ENCODE measurements at places on chromosomes 2 and 18.

DNA sequence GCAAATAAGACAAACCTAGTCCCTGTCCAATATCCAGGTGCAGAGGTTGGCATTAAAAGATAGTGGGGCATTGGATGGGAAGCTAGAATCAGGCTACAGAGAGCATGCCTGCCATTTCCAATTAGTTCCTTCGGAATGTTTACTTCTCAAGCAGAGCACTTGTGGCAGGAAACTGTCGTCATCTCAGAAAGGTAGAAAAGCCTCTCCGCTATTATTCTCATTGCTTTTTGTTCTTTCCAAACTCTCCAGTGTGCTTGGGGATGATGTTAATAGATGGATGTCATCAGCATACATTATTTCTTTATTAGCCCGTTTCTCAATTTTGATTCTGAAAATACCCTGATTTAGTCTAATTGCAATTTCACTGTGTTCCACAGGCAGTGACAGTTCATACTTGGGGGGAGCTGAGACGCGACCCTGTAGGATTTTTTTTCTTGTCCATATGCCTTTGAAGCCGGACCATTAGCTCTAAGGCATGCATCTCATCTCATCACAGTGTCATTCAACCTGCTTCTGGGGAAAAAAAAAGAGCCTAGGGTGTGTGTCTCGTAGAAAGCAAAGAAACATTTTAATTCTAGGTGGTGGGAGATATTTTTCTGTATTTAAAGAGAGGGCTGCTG is 7.7 kb downstream of the ASB18 start:
- no peak for DNase-seq

GRCh38 chr2:234879671-234880455 is 72.0 kb upstream of the SH3BP4 start:
- DNase-seq = no peak

DNA sequence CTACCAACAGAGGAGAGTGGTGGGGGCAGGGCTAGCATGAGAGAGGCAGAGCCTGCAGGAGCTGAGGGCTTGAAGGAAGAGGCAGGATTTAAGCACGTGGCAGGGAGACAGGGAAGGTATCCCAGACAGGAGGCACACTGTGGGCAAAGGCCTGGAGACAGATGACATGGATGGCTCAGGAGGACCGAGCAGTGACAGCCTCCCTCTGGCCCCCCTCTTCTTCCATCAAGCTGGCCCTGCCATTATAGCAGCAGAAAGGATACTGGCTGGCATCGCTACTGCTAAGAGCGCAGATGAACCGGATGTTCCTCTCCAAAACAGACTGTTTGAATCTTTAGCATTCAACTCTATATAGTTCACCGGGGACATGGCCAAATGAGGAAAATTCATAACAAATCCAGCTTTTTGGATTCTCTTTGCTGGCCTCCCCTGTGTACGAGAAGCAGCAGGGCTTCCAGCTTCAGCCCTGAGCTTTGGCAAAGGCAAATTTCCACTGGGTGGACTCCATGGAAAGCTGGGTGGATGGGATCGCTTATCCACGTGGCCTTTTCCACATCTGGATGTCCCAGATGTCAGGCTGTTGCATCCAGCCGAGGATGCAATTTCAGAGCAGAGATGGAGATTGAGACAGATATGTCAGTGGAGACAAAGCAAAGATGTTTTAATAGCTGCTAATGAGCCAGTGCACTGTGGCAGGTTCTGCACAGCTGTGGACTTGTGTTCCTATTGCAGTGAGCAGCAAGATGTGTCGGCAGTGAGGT is 36.2 kb downstream of the CAPN13 start:
- no peak for DNase-seq

DNA sequence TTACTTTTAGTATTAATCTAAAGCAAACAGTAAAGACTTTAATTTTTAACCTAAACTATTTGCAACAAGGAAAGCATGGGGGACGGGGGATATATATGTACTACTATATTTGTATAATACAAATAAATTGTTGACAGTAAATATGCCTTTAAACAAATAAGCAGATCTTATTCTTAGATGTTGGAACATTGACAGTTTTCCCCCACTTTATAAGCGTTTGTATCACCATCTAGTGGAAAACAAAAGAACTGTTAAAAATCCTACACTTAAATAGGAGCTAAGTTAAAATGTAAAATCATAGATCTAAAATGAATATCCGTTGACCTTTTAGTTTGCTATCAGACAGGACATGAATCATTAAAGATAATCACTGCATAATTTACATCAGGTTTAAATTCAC is 50.0 kb downstream of the RBBP8 start:
- DNase-seq = no peak

GRCh38 chr2:8149985-8150539 is 531.8 kb upstream of the ID2 start:
- no peak for DNase-seq

DNA sequence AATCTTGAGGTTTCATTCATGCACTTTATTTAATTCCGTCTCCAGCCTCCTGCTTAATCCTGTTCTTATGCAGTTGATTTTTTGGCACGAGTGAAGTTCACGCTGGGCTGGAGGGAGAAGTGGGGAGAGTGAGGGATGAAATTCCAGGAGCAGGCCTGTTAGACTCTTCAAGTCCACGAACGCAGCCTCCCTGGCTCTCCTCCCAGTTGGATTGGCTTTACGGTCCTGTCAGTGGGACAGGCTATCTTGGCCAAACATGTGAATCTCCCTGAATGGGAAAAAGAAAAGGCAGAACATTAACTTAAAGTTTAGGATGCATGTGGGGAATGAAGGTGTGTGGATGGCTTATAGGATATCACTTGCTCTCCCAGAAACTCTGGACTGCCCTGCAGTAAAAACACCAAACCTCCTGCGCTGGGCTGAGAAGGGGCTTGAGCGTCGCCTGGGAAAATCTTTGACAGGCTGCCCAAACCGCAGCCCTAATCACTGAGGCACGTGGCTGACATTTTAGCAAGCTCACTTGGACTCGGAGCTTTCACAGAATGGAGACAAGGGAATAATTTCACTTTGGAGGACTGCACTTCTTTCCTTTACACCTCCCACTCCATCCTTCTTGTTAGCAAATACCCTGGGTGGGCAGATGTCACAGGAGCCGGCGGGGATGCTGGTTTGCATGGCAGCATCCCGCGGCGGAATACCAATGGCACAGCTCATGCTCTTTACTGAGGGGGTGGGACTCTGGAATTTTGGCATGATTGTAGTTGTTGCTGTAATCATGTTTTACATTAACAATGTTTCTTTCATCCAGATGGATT is 93.9 kb downstream of the ACKR3 start:
- no peak for DNase-seq

DNA sequence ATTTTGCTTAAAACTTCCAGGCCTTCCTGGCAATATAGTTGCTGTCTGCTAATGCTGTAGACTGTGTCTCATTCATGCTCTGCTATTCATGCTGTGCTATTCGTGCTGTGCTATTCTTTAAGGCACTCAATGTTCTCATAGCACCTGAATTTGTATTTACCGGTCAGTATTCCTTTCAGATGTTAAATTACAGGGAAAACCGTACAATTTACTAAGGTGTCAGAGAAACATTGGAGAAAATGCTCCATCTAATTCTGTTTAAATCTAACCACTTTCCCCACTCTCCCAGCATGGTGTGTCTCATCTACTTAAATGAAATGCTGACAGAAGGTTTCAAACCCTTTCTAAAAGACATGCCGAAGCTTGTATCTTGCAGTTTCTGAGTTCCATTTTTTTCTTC is 25.0 kb downstream of the FAM171B start:
- DNase-seq = no peak

- DNase-seq = no peak
Observed at GRCh38 chr18:79805211-79805887, 7.6 kb downstream of the KCNG2 start.

DNA sequence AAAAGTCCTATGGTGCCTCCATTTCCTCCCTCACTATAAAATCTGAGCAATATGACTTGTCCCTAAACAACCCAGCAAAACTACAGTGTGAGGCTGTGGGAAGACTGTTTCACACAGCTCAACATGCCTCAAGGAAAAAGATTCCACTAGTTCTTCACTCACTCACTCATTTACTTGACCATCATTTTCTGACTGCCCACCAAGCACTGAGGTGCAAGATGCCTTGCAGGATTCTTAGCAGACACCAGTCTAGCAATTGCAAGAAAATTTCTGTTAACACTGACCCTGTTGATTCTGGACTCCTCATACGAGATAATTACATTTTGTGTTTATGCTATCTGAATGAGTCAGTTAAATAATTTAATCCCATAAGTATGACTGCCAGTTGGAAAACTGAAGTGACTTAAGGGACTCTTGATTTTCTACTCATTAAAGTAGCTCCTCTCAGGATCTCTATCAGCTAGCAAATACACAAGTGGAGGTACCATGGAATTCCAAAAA is 51.9 kb upstream of the PCBP1 start:
- no peak for DNase-seq

DNA sequence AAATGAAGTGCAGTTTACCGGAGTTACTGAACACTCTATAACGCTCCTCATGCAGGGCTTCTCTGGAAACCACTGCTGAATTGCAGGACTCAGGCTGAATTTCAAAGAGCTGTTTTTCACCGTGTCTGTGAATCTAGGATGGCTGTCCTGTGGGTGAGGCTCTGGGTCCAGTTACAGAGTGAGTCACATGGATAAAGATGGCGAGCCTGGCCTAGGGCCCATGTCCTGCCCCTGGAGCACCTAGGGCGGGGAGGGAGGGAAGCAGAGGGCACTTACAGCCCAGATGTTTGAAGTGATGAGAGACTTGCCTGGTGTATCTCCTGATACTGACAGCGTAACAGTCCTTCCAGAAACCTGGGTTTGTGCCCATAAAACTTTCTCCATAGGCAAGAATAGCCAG is 583.0 kb downstream of the IRS1 start:
- DNase-seq = no peak

DNA sequence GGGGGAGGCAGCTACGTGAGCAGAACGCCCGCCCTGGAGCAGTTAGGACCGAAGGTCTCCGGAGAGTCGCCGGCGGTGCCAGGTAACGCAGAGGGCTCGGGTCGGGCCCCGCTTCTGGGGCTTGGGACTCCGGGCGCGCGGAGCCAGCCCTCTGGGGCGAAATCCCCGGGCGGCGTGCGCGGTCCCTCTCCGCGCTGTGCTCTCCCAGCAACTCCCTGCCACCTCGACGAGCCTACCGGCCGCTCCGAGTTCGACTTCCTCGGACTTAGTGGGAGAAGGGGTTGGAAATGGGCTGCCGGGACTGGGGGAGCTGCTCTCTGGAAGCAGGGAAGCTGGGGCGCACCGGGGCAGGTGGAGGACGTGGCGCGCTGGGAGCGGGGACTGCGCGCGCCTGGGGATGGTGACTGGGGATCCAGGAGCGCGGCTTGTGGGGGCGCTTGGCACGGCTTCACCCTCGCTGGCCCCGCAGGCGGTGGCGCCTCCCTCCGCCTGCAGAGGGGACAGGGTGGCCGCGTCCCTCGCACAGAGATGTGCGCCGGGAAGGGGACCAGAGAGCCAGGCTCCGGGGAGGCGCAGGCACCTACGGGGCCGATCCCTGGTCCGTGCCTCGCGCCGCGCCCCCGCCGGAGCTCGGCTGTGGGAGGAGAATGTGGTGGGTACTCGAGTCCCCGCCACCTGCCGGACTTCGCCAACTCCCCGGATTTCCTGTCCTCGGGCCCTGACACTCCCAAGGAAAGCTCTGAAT is 688 bp downstream of the CDH20 start:
- DNase-seq = no peak

DNA sequence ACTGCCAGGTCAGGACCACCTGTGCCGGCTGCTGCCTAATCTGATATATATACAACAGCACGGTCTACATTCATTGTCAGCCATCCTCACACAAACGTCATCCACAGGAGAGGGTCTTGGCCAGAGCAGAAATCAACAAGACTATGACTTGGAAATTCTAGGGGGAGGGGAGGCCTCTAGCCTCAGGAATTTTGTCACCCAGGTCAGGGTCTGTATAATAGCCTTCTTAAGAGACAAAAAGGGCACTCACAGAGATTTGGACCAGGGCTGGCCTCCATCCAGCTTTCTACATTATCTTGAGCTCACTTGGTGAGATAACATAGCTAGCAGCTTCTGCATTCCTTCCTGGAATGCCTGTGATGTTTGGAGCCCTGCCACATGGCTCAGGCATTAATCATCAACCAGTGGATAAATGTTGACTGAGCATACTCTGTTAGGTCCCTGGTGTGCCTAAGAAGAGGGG is 50.4 kb upstream of the CTIF start:
- no peak for DNase-seq

GRCh38 chr2:29808321-29808720 is 113.1 kb downstream of the ALK start:
- DNase-seq = no peak

DNA sequence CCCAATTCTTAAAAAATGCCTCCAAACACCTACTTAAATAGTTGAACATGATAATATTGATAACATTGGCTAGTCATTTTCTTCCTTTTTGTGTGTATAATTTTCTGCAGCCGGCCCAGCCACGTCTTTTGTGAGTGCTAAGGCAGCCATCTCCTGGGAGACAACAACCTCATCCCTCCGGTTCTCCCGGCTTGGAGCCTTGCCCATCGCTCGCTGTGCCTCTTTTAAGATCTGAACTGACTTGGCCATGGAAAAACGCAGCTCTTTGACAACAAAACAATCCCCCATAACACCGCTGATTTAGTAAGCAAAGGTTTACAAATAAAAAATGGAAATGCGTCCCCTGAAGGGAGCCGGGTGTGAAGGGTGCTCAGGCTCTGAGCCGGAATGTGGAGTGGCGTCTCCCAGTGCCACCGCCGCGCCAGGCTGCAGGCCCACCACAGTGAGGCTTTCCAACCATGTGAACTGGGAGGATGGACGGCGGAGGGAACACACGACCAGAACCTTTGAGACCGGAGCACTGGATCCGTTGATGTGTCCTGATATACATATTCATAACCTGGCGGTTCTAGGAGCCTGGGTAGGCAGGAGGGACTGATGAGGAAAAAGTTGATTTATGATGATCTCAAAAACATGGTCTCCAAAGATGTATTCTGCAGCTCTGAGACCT is 87.4 kb downstream of the SMIM21 start:
- no peak for DNase-seq

GRCh38 chr2:21008014-21008789 is 35.7 kb downstream of the APOB start:
- no peak for DNase-seq

- DNase-seq = no peak
Observed at GRCh38 chr2:26605195-26605998, 35.8 kb downstream of the CIB4 start.

- no peak for DNase-seq
Observed at GRCh38 chr2:225894236-225894980, 494.9 kb downstream of the NYAP2 start.

GRCh38 chr2:163626639-163627109 is 109.1 kb downstream of the FIGN start:
- no peak for DNase-seq

DNA sequence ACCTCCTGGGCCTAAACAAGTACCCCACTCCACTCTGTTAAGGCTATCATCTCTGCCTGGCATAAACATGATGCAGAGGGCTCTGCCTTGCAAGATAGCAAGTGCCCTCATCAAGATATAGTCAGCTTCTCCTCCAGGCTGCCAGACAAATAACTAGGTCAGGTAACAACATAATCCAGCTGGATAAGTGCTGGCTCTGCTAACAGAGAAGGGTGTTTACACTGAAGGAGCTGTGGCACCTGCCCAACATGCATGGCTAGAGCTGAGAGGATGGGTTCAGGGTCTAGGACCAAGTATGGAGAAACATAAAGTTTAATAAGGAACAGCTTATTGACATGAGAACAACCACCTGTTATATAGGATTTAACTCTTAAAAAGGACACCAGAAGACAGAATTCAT is 42.8 kb downstream of the DLGAP1 start:
- no peak for DNase-seq

All from activated T-helper 9 cell treated with anti-CD3 and anti-CD28 coated beads, Interleukin-2, amount 50 U/mL, for 16 hours (primary cell).